CD4-positive, alpha-beta T cell treated with Interferon gamma for 1 hour (primary cell): ENCODE measurements at places on chromosomes 1 and 21.

- no peak for DNase-seq
Observed at GRCh38 chr1:156060937-156061636, at the start of gene RAB25. Gene RAB25 (plus strand): TSS chr1:156061160. CDS start chr1:156061401, 241 bp downstream.

GRCh38 chr1:5151511-5151910 lies 497.1 kb downstream of the AJAP1 start:
- DNase-seq: no peak

- DNase-seq: no peak
Observed at GRCh38 chr1:116808848-116809508, 54.7 kb downstream of the CD2 start.

GRCh38 chr21:42654913-42655795 lies 1.7 kb downstream of the PDE9A start:
- no peak for DNase-seq

GRCh38 chr1:5692664-5693063 lies 299.6 kb downstream of the NPHP4 start:
- DNase-seq: no peak

- DNase-seq: no peak
Observed at GRCh38 chr1:163876546-163876945, 554.8 kb downstream of the NUF2 start.
